ENCODE measurements at places on chromosomes 7 and 10. TPM values are rescaled to one million over a fixed set of nuclear protein-coding genes. Genes with fewer than 3 reads are reported as not detected.
A peak's percentile ranks its signal among the peaks of the same experiment; 100 is the strongest.

DNA sequence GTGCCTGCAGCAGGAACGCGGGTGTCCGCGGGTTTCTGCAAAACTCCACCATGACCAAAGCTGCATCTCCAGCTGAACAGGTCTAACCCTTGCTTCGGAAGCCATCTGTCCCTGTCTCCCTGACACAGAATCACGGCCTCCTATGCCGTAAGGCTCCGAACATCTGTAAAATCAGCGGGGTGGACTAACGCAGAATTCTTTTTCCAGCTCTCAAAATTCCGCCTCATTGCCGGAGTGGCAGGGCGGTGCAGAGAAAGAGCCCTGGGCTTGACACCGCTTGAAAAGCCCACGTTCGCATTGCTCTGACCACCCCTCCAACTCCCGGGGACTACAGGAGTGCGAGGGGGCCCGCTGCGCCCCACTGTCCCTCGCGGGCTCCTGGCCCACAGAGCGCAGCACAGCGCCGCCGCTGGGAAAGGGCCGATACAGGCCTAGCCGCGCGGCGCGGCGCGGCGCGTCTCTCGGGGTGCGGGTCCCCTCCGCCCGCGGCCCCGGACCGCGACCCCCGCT, 409 bp downstream of the DNMBP start:
- no peak for DNase-seq

GRCh38 chr7:83466956-83467355, 182.0 kb downstream of the SEMA3E start:
- no peak for DNase-seq

TMEM225B gene
- total RNA-seq = 0.42 TPM

DNA sequence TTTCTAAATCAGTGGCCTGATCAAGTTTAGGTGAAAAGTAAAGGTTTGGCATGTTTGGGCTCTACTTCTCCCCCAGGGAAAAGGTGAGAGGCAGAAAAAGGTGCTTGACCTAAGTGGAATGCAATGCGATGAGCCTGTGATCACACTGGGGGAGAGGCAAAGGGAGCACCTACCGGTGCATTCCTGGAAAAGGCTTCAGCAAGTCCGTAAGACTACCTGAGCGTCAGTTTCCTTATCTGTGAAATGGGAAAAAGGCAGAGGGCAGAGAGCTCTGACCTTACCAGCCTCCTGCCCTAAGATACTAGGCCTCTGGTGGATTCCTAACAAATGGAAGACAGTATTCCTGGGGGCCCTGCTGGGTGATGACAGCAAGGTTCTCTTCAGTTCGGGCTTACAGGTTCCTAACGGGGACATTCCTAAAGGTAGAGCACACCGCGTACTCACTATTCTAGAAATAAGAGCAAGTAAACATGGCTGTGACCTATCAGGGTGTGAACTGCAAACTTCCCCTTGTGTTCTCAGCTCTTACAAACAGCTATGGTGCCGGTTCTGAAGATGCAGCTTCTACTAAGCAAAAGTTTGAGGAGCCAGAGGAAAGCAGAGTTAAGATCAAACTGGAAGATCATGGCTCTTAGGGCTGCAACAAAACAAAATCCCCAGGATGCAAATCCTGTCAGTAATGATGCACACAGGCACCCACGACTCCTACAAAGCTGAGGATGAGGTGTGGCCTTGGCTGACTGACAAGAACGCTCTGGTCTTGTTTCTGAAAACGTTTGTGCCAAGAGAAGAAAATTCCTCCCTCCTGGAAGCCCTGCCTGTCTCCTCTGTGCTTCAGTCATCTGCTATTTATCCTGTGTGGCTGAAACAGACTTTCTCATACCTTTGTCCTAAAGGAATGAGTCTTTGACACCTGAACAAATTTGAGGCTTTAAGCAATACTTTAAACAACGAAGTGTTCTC, 13.3 kb upstream of the ACSL5 start:
- DNase-seq = no peak

GRCh38 chr7:49166441-49166840, 242.1 kb downstream of the CDC14C start:
- DNase-seq = no peak

HABP2 gene
- total RNA-seq = not detected

DNA sequence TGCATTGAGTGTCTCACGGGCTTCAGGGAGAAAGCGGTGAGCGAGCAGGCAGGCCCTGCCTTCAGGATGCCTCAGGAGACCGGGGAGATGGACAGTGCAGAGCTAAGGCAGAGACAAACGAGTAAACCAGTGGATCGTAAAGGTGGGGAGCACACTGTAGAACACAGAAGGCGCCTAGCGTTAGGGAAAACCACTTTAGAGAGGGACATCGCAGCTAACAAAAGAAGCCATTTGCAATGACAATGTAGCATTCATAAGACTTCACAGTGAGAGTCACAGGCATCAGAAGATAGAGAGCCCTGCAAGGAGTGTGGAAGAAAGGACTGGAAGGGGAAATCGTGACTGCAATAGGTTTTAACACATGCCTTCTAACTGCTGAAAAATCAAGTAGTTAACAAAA, 54.9 kb upstream of the TMEM273 start:
- no peak for DNase-seq

ICA1 gene
- 0.62 TPM for total RNA-seq

DNA sequence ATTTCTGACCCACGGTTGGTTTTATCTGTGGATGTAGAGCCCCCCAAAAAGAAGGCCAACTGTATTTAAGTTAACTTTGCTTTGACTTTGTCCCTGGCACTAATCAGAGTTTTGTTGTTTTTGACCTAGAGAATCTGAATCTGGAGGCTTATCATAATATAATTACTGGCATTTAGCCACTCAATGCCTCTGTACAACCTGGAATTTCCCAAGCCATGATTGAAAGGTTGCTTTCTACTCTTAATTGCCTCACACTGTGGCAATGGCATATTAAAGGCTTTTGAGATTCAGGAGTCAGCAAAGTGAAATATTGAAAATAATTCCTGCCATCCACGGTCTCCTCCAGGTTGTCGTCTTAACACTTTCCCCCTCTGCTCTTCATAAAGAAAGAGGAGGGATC, 205.2 kb upstream of the GHITM start:
- no peak for DNase-seq

TEX47 gene
- total RNA-seq = not detected

FGFBP3 gene
- 3.9 TPM for total RNA-seq

ARMH3 gene
- 21.9 TPM for total RNA-seq

MRC1 gene
- total RNA-seq = not detected

- no peak for DNase-seq
Measured at GRCh38 chr10:79402951-79403350, 42.5 kb downstream of the ZCCHC24 start.

PTPRZ1 gene
- total RNA-seq = not detected

DNA sequence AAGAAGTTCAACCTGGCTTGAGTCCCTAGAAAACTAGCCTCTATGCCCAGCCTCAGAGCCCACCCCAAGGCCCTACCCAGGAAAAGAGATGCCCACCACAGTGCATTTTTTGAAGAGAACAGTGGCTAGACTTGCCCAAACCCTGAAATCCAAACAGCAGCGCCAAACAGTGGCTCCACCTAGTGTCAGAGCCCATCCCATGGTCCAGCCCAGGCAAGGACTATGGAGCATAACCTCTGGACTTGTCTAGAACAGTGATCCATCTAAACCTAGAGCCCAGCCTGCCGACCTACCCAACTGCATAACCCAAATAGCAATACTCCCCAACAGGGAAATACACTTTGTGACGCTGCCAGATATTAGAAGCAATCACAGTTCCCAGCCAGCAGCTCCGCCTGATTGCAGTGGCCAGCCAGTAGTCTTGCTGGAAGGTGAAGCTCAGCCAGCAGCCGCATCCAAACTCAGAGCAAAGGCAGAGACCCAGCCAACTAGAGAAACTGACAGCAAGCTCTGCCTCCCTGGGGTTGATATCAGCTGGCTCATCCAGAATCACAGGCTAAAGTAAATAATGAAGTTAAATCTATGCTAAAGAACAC, 44.5 kb downstream of the HBP1 start:
- DNase-seq = no peak

PIP gene
- not detected for total RNA-seq

TMEM273 gene
- 0.80 TPM for total RNA-seq

LEP gene
- total RNA-seq = not detected

DNA sequence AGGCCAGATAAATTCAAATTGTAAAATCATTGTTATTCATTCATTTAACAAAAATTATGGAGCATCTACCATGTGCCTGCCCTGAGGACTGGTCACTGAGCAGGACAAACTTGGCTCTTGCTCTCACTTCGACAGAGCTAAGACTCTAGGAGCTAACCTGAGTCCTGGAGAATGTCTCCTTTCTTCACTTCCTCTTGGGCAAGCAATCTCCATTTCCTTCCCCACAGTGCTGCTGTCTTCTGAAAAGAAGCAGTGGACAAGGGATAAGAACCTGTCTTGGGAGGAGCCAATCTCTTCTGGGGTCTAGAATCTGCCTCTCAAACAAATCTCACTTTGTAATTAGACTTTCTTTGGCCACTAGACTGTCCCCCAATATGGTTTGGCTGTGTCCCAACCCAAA, 76.2 kb upstream of the PLXNA4 start:
- no peak for DNase-seq

DNA sequence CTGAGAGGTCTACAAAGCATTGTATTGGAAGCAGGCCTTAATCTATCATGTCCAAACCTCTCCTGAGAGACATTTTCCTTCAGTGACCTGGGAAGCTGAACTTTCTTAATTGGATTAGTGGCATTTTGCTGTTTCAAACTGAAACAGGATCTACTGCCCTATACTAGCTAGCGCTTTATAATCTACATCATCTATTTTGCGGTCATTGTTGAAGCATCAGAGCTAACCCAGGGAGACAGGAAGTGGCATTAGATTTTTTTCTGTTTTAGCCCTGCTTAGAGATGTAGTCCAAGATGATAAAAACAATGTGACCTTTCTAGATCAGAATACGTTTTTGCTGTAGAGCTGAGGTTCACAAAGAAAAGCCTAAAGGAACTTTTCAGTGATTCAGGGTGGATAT, 147.4 kb upstream of the AGR3 start:
- DNase-seq = no peak

MYPN gene
- total RNA-seq = not detected

CREM gene
- total RNA-seq = 156 TPM

DNA sequence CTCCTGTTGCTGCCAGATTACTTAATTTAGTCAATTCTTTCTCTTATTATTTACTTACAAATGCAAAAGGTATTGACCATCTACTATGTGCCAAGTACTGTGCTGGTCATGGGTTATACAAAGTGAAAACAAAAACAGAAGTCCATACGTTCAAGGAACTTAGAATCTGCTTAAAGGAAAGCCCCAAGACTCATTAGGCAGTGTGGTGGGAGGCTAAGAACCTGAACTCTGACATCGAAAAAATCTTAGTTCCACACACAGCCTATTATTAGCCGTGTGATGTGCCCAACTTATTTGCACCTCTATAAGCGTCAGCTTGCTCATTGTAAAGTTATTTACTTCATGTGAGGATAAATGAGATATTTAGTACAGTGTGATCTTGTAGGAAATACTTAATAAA, 227.4 kb upstream of the SORCS1 start:
- DNase-seq = no peak

- DNase-seq = no peak
Measured at GRCh38 chr10:124997306-124997705, 55.4 kb downstream of the ZRANB1 start.

GRCh38 chr10:24518981-24519597, 204.6 kb downstream of the ARHGAP21 start:
- DNase-seq = peak; percentile 19

DKK1 gene
- not detected for total RNA-seq

- DNase-seq = no peak
Measured at GRCh38 chr7:101631224-101631714, 2.2 kb upstream of the MYL10 start.

- no peak for DNase-seq
Measured at GRCh38 chr7:139004321-139005090, 23.3 kb upstream of the KIAA1549 start.

DNA sequence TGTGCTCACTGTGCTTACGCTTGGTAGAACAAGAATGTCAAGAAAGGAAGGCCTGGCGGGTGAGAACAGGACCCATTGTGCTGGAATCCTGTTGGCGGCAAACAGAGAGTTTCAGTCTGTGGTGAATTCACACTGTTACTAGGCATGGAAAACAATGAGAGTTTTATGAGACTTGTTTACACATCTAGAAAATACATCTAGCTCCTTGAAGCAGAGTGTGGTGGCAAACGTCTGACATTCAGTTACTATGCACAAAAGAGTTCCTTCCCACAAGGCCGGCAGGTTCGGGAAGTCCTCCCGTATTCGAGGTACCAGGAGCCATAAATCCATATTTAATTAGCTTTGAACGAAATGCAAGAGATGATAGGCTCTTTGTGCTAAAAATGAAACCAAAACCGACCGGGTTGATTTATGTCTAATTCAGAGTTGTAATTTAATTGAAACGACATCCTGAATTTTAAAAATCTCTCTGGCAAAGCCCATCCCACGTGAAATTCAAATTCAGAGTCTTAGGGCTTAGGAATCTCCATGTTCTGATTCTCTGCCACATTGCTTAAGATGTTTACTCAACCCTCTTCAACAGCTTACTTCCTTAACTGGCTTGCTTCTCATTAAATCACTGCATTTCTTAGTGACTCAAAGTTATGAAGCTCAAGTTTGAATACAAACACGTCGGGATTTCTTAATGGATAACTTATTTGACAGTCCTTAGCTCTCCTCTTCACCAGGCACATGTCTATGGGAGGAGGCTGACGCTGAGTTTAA, 299.9 kb upstream of the PITRM1 start:
- no peak for DNase-seq

AKR1D1 gene
- not detected for total RNA-seq

DNA sequence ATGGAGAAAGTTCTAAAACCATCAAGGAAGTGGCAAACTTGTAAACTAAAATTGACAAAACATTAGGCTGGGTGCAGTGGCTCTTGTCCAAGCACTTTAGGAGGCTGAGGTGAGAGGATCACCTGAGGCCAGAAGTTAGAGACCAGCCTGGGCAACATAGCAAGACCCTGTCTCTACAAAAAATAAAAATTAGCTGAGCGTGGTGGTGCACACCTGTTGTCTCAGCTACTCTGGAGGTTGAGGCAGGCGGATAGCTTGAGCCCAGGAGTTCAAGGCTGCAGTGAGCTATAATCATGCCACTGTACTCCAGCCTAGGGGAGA, 29.4 kb upstream of the HNRNPH3 start:
- no peak for DNase-seq

- DNase-seq = no peak
Measured at GRCh38 chr7:39383136-39383535, 183.1 kb upstream of the YAE1 start.

DNA sequence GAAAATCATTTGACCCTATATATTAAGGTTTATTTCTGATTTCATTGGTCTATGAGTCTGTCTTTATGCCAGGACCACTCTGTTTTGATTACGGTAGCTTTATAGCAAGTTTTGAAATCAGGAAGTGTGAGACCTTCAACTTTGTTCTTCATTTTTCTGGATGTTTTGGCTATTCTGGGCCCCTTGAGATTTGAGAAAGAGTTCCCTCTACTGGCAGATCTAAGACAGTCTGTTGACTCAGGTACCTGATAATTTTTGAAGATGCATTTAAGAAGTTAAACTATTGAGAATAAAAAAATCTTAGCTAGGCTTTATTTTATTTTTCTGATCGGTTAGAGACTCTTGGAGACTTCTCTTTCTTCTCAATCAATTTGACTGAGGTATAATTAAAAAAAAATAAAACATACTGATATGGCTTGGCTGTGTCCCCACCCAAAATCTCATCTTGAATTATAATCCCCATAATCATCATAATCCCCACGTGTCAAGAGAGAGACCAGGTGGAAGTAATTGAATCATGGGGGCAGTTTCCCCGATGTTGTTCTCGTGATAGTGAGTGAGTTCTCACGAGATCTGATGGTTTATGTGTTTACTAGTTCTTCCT, 209.2 kb downstream of the SNX10 start:
- DNase-seq = no peak

Measured in activated naive CD8-positive, alpha-beta T cell treated with anti-CD3 and anti-CD28 coated beads for 36 hours (primary cell).